ENCODE measurements at places on chromosomes 5 and 9. TPM values are rescaled to one million over a fixed set of nuclear protein-coding genes. Genes with fewer than 3 reads are reported as not detected.

Gene DNM1
- total RNA-seq: 2.4 TPM

DNA sequence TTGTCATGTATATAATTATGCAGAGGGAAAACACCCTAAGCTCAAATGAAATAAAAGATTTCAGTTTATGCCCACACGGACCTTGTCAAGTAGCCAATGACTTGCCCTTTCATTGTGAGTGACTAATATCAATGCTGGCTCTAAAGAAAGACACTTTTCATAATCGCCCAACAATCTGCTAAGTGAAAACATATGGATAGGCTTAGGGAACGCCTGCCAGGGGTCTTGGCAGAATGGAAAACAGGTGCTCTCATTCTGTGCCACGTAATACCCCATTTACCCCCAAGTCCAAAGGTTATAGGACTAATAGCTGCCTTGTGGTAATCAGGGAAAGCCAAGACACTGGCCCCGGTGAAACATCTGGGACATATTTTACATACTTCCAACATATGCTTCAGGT, 157.7 kb downstream of the SLF1 start:
- no peak for DNase-seq

Gene SLC35D2
- 7.0 TPM for total RNA-seq

DNA sequence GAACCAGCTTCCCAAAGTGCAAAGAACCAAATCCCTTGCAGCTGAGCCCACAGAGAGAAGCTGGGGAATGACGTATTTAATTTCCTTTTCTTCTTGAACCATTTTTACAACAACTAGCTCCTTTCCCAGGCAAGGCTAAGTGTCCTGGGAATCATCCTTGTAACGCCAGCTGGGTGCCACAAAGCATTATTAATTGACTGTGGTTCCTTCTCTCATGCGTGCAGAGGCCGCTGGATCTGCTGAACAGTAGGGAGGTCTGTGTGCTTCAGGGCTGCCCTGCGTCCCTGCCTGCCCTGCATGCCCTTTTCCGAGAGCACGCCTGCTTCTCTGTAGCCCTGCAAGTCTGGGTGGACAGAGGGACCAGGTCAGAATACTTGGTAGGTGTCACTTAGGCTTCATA, 124.1 kb upstream of the OTULINL start:
- no peak for DNase-seq

- DNase-seq: peak; percentile 14
These were observed 1.4 kb downstream of the IRF1 start for GRCh38 chr5:132489051-132489770.

GRCh38 chr9:111762556-111762955, 32.2 kb downstream of the SHOC1 start:
- DNase-seq: no peak

DNA sequence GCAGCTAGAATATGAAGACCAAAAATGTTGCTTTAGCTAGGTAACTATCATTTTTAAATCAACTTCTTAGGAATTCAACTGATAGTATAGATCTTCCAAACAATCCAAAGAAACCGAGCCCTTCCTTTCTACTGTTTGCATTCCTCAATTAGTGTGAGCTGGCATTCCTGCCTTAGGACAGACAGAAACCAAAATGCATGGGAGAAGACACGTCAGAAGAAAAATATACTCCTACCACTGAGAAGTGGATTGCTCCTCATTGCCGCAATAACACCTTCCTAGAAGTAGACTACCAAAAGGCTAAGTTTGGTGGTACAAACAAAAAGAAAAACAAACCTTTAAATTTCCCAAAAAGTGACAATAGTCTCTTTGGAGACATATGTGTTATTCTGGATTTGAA, 440.0 kb downstream of the SEMA5A start:
- DNase-seq: no peak

Gene CNTNAP3B
- not detected for total RNA-seq

DNA sequence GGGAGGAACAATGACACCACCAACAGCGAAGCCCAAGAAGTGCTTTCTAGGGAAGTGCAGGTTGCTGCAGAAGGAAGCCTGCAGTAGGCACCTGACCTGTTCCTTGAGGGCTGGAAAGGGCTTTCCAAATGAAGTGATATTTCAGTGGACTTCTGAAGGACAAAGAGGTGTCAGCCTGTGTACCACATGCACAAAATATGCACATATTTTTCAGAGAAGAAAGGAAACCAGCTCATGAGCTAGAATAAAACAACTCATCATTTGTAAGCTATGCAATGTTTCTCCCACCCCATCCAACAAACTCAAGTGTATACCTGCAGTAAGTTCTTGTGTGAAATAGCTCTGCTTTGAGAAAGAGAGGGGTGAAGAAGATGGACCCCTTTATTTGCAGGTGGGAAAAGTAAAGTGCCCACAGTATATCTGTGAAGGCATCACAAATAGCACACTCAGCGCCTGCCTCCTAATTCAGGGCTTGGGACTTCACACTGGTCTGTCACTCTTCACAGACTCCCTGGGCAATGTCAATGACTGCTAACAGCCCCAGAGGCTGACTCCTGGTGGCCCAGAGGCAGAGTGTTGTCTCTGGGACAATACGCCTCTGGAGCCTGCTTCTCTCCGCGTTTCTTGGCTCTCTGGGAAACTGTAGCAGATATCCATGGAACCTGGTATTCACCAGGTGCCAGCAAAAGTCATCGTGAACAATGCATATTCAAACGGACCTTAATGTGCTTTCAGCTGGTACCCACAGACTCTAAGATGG, 198.1 kb upstream of the EFNA5 start:
- DNase-seq: no peak

Gene PROB1
- 8.3 TPM for total RNA-seq

DNA sequence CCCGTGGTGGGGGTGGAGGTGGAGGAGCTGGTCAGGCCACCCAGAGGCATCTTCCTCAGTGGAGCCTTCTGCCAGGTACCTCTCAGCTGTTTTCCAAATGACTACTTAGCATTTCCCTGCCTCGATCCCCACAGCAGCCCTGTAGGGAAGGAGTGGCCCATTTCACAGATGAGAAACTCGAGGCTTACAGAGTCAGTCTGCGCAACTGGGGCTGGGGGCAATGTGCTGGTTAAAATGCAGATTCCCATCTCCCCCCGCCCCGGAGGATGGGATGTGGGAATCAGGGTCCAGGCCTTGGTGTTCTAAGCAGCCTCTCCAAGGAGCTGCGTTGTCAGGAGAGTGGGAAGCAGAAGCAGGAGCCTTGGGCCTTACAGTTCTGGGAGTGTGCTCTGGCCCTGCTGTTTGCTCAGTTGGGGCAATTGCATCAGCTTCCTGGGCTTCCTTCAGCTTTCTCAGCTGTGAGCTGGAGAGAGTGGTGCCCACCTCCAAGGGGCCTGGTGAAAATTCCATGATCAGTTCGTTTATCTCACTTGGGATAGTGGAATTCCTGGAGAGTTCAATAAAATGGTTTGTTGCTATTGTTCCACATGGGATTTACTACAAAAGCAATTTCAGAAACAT, 19.4 kb downstream of the ERGIC1 start:
- DNase-seq: no peak

Gene STK32A
- not detected for total RNA-seq

- no peak for DNase-seq
These were observed 184.9 kb downstream of the TRIM36 start for GRCh38 chr5:114984796-114985195.

All from activated T-helper 2 cell treated with anti-CD3 and anti-CD28 coated beads, Interferon-gamma antibody, Interleukin-2, Interleukin-4, amounts not matched to agents 10 μg/mL and 5 μg/mL and 100 μg/mL, durations not matched to agents 14 hours and 24 hours and 36 hours (primary cell).